Left ventricle myocardium inferior (tissue), 1 donor: ENCODE measurements at places on chromosomes 6 and 20. TPM values are rescaled to one million over a fixed set of nuclear protein-coding genes. Genes with fewer than 3 reads are reported as not detected.

The CST2 gene
- total RNA-seq, result not detected

The C6orf58 gene
- total RNA-seq, result not detected

The DNAH8 gene
- 0.03 TPM for total RNA-seq

DNA sequence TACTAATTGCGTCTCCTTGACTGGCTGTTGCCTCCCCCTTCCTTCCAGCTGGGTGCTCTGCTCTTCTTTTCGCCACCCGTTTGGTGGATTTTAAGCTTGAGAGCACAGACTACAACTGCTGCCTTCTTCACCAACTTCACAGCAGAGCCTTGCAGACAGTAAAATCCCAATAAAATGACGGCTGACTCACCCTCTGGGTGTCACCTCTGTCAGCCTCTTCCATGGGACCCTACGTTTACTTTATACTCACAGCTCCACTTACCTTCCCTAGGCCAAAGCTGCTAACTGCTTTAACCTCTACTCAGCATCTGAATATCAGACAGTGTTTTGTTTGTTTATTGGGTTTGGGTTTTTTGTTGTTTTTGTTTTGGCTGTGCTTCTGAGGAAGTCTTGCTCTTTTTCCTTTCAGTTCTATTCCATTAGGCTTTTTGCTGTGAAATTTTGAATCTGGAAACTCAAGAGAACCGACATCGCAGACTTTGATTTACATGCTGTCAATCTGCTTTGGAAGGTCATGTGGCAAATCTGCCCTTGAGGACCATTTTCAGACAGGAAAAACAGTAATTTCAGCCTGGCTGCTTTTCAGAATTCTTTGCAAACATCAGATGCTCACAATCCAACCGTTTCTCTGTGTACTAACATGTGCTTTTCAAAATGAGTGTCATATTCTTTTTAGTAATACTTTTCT, 2.4 kb downstream of the AGPAT4 start:
- DNase-seq, result no peak

- DNase-seq, result peak; percentile 42
Observed at GRCh38 chr6:169722362-169723199, 1.7 kb downstream of the PHF10 start.

- DNase-seq, result no peak
Observed at GRCh38 chr6:79776076-79776475, 144.9 kb downstream of the SH3BGRL2 start.

DNA sequence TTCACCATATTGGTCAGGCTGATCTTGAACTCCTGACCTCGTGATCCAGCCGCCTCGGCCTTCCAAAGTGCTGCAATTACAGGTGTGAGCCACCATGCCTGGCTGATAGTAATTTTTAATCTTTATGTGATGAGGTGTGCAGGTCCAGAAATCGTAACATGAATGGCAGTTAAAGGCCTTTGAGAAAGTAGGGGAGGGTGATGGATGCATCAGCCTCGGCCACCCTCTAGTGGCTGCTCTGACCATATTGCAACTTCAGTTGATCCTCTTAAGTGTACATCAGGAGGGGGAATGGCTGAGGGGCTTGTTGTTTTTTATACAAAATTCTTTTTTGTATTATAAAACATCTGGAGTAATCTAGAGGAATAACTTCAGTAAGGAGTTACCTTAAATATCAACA, 193.0 kb downstream of the ZFAND3 start:
- no peak for DNase-seq

- DNase-seq, result peak; percentile 0
Observed at GRCh38 chr20:61803416-61803914, 262.2 kb downstream of the TAF4 start.
